ENCODE measurements at places on chromosomes 11 and 22.

DNA sequence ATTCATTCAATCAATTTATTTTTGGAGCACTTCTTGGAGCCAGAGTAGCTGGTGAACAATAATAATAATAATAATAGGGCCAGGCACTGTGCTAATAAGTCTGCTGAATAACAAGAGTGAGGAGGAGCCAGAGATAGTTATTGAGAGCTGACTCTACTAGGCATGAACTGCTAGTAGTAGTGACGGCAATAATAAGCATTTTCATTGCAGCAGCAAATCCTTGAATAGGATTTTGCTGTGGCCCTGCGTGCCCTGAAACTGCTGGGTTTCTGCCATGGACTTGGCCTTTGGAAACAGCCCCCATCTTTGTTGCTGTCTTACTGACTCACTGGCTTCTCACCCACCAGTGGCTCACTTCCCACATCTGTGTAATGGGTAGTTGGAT lies 545.9 kb downstream of the MIAT start:
- H3K27me3 ChIP-seq = no peaks in the 10 kb centered on the region
- H3K4me3 ChIP-seq = peak overlapping the region; percentile 40
- peaks cover 17% of the 10 kb centered on the region for H3K4me1 ChIP-seq
- H3K36me3 ChIP-seq = no peaks in the 10 kb centered on the region
- no peak overlapping the region for H3K27ac ChIP-seq

DNA sequence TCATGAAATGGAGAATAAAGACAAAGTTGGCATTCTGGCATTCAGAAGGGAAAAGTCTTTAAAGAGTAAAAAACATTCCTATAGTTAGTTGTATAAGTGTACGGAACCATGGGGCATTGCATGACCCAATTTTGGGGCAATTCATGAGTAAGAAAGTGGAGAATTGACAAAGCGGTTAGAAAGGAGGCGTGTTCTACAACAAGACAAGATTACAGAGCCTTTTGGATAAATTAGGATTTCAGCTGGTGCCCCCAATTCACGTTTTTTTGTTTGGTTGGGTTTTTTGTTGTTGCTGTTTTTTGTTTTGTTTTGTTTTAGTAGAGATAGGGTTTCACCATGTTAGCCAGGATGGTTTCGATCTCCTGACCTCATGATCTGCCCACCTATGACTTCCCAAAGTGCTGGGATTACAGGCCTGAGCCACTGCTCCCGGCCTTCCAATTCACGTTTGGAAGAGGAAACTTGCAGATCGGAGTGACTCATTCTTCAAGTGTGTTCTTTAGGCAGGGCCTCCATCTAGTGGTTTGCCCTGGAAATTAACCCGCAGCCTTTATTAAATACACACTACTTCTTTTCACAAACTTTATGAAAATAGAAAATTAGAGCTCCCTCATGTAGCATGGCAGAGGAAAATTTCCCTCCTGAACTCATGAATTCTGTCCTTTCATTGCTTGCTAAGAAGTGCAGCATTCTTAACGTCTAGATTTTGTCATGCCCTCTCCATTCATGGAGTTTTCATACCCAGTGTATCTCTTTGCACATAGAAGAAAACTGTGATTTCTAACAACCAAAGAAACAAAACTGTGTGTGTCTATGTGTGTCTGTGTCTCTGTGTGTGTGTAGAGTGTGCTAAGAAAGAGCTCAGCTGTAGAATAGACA lies 118.1 kb downstream of the BBOX1 start:
- H3K27me3 ChIP-seq = no peaks in the 10 kb centered on the region
- H3K27ac ChIP-seq = peak overlapping the region; percentile 22
- no peaks in the 10 kb centered on the region for H3K36me3 ChIP-seq
- no peak overlapping the region for H3K4me3 ChIP-seq

DNA sequence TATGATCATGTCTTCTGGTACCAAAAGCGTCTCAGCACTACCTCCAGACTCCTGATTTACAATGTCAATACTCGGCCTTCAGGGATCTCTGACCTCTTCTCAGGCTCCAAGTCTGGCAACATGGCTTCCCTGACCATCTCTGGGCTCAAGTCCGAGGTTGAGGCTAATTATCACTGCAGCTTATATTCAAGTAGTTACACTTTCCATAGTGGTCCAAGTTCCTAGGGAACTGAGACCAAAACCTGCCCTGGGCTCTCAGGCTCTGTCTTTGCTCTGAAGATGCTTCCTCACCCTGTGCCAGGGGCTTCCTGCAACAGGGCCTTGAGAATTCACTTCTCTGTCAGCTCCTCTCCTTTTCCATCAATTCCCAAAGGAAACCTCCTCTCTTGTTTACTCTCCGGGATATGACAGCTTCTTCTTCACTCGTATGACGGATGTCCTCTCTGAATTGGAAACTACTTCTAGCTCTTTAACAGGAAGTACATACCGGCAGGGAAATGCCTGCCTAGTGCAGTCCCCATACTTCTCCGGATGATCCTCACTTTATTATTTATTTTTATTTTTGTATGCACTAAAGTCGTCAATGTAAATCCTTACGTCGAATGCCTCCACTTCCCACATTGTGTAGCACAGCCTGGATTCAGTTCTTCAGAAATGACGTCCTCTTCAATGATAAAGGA lies 29.6 kb upstream of the PRAME start:
- no peaks in the 10 kb centered on the region for H3K27me3 ChIP-seq
- no peaks in the 10 kb centered on the region for H3K4me1 ChIP-seq
- no peak for DNase-seq

- no peaks in the 10 kb centered on the region for H3K4me1 ChIP-seq
- H3K4me3 ChIP-seq = no peak overlapping the region
- no peaks in the 10 kb centered on the region for H3K36me3 ChIP-seq
Measured at GRCh38 chr11:103601225-103601846, 435.1 kb upstream of the DDI1 start.

- H3K27me3 ChIP-seq = no peaks in the 10 kb centered on the region
- H3K36me3 ChIP-seq = no peaks in the 10 kb centered on the region
- no peak for DNase-seq
- no peaks in the 10 kb centered on the region for H3K4me1 ChIP-seq
- no peak overlapping the region for H3K27ac ChIP-seq
Measured at GRCh38 chr11:100753571-100753970, 66.5 kb downstream of the ARHGAP42 start.

GRCh38 chr11:108916290-108916689 lies 251.4 kb downstream of the DDX10 start:
- no peaks in the 10 kb centered on the region for H3K27me3 ChIP-seq
- no peak overlapping the region for H3K27ac ChIP-seq
- no peak overlapping the region for H3K4me3 ChIP-seq
- H3K4me1 ChIP-seq = no peaks in the 10 kb centered on the region
- DNase-seq = no peak
- H3K36me3 ChIP-seq = no peaks in the 10 kb centered on the region

DNA sequence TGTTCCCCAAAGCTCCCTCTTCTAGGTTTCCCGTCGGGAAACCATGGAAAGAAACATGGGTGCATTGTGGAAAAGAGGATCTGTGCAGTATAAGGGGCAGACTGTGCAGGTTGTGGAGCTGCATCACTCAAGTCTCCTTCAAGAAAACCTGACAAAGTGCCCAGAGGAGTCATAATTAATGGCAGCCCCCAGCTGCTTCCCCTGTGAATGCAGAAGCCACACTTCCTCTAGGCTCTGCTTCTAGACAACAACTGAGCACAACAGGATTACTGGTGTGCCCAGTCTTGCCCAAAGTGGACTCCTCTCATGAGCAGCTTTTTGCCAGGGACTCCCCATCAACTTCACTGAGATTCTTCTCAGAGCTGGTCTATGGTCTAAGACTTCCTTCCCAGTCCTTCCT lies 42.6 kb upstream of the SCUBE2 start:
- no peaks in the 10 kb centered on the region for H3K27me3 ChIP-seq
- no peak overlapping the region for H3K4me3 ChIP-seq
- H3K36me3 ChIP-seq = no peaks in the 10 kb centered on the region
- peaks cover 18% of the 10 kb centered on the region for H3K4me1 ChIP-seq
- no peak overlapping the region for H3K27ac ChIP-seq
- DNase-seq = no peak

- no peaks in the 10 kb centered on the region for H3K4me1 ChIP-seq
- no peaks in the 10 kb centered on the region for H3K27me3 ChIP-seq
- H3K36me3 ChIP-seq = no peaks in the 10 kb centered on the region
- DNase-seq = no peak
Measured at GRCh38 chr11:91788764-91789163, 435.9 kb upstream of the FAT3 start.

- no peak overlapping the region for H3K4me3 ChIP-seq
- H3K27ac ChIP-seq = no peak overlapping the region
- H3K36me3 ChIP-seq = no peaks in the 10 kb centered on the region
- DNase-seq = no peak
- H3K27me3 ChIP-seq = no peaks in the 10 kb centered on the region
Measured at GRCh38 chr11:82521427-82521826, 212.2 kb downstream of the FAM181B start.

- no peak overlapping the region for H3K27ac ChIP-seq
- no peaks in the 10 kb centered on the region for H3K4me1 ChIP-seq
Measured at GRCh38 chr22:33688903-33689302, 231.4 kb downstream of the LARGE1 start.

DNA sequence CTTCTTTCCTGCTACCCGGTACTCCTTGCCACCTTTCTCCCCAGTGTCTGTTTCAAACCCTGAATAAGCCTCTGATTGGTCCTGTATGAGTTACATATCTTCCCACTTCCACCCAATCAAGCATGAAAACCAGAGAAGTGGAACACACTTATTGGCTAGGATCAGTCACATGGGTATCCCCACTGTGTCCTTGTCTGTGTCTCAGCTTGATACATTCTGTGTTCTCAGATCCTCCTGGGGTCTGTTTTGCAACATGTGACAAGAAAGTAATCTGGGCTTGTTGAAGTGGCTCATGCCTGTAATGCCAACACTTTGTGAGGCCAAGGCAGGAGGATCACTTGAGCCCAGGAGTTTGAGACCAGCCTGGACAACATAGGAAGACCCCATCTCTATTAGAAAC lies 23.9 kb downstream of the MCHR1 start:
- no peaks in the 10 kb centered on the region for H3K27me3 ChIP-seq
- no peak overlapping the region for H3K4me3 ChIP-seq
- H3K36me3 ChIP-seq = no peaks in the 10 kb centered on the region
- no peak overlapping the region for H3K27ac ChIP-seq

DNA sequence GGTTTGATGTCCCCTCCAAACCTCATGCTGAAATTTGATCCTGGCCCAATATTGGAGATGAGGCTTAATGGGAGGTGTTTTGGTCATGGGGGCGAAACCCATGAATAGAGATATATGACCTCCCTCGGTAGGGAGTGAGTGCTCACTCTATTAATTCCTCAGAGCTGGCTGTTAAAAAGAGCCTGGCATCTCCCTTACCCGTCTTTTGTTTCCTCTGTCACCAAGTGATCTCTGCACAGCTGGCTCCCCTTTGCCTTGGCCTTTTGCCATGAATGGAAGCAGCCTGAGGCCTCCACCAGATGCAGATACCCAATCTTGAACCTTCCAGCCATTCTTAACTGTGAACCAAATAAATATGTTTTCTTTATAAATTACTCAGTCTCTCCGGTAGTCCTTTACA lies 4.5 kb upstream of the CCDC81 start:
- DNase-seq = no peak
- H3K4me1 ChIP-seq = no peaks in the 10 kb centered on the region
- H3K36me3 ChIP-seq = no peaks in the 10 kb centered on the region
- H3K4me3 ChIP-seq = no peak overlapping the region
- no peaks in the 10 kb centered on the region for H3K27me3 ChIP-seq

DNA sequence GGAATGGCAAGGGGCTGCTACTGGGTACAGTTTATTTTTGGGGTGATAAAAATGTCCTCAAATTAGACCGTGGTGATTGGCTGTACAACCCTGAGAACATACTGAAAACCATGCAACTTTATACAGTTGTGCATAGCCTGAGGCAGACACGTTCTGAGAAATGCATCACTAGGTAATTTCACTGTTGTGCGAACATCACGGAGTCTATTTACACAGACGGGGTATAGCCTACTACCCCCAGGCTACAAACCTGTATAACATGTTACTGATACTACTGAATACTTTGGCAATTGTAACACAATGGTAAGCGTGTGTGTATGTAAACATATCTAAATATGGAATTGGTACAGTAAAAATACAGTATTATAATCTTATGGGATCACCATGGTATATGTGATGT lies 23.6 kb downstream of the NARS2 start:
- DNase-seq = no peak
- H3K4me3 ChIP-seq = no peak overlapping the region
- H3K4me1 ChIP-seq = no peaks in the 10 kb centered on the region
- no peaks in the 10 kb centered on the region for H3K36me3 ChIP-seq

GRCh38 chr11:132855516-132855915 lies 676.8 kb downstream of the OPCML start:
- no peaks in the 10 kb centered on the region for H3K36me3 ChIP-seq
- no peak overlapping the region for H3K4me3 ChIP-seq
- no peaks in the 10 kb centered on the region for H3K27me3 ChIP-seq
- H3K27ac ChIP-seq = no peak overlapping the region
- no peaks in the 10 kb centered on the region for H3K4me1 ChIP-seq

DNA sequence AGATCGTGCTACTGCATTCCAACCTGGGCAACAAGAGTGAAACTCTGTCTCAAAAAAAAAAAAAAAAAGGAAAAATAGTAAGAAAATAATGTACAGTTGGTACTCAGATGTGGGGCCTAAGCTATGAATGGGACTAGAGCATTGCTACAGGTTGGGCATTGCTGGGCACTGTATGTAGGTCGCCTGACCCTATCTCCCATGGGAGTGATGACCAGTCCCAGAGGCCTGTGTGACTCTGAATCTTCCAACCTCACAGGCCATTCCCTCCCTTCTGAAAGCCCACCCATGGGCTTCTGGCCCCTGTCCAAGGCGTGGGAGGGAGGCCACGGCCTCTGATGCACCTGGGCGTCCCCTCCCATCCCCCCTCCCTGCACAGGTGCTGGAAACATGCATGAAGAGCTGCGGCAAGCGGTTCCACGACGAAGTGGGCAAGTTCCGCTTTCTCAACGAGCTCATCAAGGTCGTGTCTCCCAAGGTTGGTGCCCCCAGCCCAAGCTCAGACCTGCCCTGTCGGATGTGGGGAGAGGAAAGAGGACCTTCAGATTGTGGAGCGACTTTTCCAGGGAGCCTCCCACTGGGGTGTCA lies 9.5 kb downstream of the GGA1 start:
- H3K4me3 ChIP-seq = no peak overlapping the region
- H3K36me3 ChIP-seq = peaks cover 47% of the 10 kb centered on the region
- no peaks in the 10 kb centered on the region for H3K27me3 ChIP-seq
- no peak for DNase-seq
- peaks cover 8% of the 10 kb centered on the region for H3K4me1 ChIP-seq
- H3K27ac ChIP-seq = no peak overlapping the region

DNA sequence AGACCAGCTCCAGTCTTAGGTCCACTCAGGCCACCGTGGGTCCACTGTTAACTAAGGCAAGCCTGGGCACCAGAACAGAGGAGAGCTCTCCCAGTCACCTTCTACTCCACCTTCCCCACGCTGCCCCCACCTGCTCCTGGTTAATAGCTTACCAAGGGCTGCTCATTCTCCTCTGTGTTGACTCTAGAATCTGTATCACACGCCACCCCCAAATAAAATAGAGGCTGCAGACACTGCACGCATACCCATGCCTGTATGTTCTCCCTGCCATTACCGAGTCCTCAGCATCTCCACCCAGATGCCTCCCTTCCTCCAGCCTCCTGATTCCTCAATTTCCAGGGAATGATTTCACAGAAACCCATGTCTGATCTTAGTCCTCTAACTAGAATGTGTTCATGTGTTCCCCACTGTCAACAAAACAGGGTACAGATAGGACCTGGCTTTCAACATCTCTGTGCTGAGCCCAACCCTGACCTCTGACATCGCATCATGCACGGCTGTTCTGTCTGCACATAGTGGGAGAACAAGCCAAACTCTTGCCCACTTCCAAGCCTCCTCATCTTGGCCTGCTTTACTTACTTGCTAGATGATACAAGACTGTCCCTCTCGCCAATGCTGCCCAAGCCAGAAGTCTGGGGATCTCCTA lies 49.8 kb downstream of the SMCO4 start:
- H3K4me1 ChIP-seq = no peaks in the 10 kb centered on the region
- no peaks in the 10 kb centered on the region for H3K36me3 ChIP-seq
- H3K27me3 ChIP-seq = no peaks in the 10 kb centered on the region
- DNase-seq = no peak
- H3K4me3 ChIP-seq = no peak overlapping the region
